ENCODE measurements at places on chromosomes 5 and 9. TPM values are rescaled to one million over a fixed set of nuclear protein-coding genes. Genes with fewer than 3 reads are reported as not detected.

The GPR150 gene
- 0.43 TPM for total RNA-seq

The SLCO4C1 gene
- 0.58 TPM for total RNA-seq

The FOXD4L6 gene
- total RNA-seq, result not detected

The MRPL41 gene
- total RNA-seq, result 95.7 TPM

The EIF4E1B gene
- total RNA-seq, result not detected

The UBE2B gene
- 117 TPM for total RNA-seq

The SMIM33 gene
- not detected for total RNA-seq

The NR5A1 gene
- total RNA-seq, result not detected

The FBLL1 gene
- total RNA-seq, result not detected

The RFESD gene
- total RNA-seq, result 8.8 TPM

The PCDHGA4 gene
- 0.11 TPM for total RNA-seq

The RNF180 gene
- total RNA-seq, result not detected

The SLC30A5 gene
- 41.3 TPM for total RNA-seq

The OTP gene
- not detected for total RNA-seq

The GRXCR2 gene
- not detected for total RNA-seq

The GPRIN1 gene
- not detected for total RNA-seq

The BRINP1 gene
- not detected for total RNA-seq

The GABBR2 gene
- not detected for total RNA-seq

The SH3TC2 gene
- total RNA-seq, result not detected

The SPRY4 gene
- 1.2 TPM for total RNA-seq

The PPP2CA gene
- total RNA-seq, result 98.4 TPM

The EFNA5 gene
- 0.54 TPM for total RNA-seq

The PPP2R2B gene
- 2.8 TPM for total RNA-seq

The FLT4 gene
- 2.3 TPM for total RNA-seq

The CCL28 gene
- 23.1 TPM for total RNA-seq

The COL5A1 gene
- 0.16 TPM for total RNA-seq

The IL13 gene
- total RNA-seq, result 0.50 TPM

The RASA1 gene
- total RNA-seq, result 30.7 TPM

The CWC27 gene
- total RNA-seq, result 17.8 TPM

The SLC36A2 gene
- not detected for total RNA-seq

The C1QTNF2 gene
- not detected for total RNA-seq

The NEUROG1 gene
- total RNA-seq, result not detected

The NUP155 gene
- 26.4 TPM for total RNA-seq

The HEMGN gene
- total RNA-seq, result 4.2 TPM

The HRH2 gene
- total RNA-seq, result 5.6 TPM

The LCP2 gene
- 306 TPM for total RNA-seq

The UBAC1 gene
- 28.6 TPM for total RNA-seq

The TMEM232 gene
- total RNA-seq, result 3.0 TPM

The UNC5A gene
- not detected for total RNA-seq

The FST gene
- 1.1 TPM for total RNA-seq

The GLIPR2 gene
- 57.3 TPM for total RNA-seq

The SEMA5A gene
- total RNA-seq, result 0.51 TPM

Data from naive thymus-derived CD4-positive, alpha-beta T cell (primary cell).